Activated T-cell treated with anti-CD3 and anti-CD28 coated beads for 24 hours (primary cell): ENCODE measurements at places on chromosomes 12 and 14.

- no peak for DNase-seq
Measured at GRCh38 chr14:54338696-54339317, 58.0 kb upstream of the CDKN3 start.

- no peak for DNase-seq
Measured at GRCh38 chr12:1318327-1319031, 275.9 kb downstream of the FBXL14 start.

- DNase-seq: no peak
Measured at GRCh38 chr14:57574617-57575288, 81.1 kb upstream of the CCDC198 start.

- DNase-seq: no peak
Measured at GRCh38 chr12:116677202-116677661, 60.6 kb downstream of the SPRING1 start.

- no peak for DNase-seq
Measured at GRCh38 chr14:73613419-73613963, 1.2 kb downstream of the ACOT6 start.

GRCh38 chr12:57940052-57940914 lies 1.1 kb upstream of the ATP23 start:
- no peak for DNase-seq

DNA sequence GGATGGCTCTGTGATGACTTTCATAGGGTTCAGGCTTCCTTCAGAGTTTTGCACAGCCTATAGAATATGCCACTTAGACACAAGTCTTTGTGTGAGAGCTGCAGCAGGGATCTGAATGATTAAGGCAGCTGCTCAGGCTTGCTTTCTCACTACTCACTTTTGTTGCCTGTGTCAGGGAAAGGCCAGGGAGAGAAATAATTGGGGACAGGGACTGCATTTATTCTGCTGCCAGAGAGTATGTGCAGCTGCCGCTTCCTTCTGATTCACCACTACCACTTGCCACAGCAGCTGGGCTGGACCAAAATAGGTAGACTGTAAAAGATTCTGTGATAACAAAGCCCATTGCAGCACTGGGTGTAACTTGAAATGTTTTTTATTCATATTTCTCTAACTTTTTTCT lies 49.7 kb downstream of the TRMT5 start:
- no peak for DNase-seq

DNA sequence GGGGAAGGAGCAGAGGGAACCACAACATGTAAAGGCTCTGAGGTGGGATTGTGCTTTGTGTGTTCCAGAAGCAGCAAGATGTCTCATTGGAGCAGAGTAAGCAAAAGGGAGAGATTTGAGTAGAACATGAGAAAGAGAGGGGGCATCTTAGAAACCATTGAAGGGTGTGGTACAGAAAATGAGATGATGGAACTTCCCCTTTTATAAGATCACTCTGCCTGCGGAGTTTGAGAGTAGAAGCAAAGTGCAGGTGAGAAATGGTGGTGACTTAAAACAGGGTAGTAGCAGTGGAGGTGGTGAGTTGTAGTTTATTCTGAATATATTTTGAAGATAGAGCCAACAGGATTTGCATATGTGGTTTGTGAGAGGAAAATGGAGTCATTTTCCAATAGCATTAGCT lies 56.0 kb downstream of the FBXO34 start:
- no peak for DNase-seq

GRCh38 chr12:100348657-100349454 lies 8.0 kb upstream of the SLC17A8 start:
- DNase-seq: no peak

DNA sequence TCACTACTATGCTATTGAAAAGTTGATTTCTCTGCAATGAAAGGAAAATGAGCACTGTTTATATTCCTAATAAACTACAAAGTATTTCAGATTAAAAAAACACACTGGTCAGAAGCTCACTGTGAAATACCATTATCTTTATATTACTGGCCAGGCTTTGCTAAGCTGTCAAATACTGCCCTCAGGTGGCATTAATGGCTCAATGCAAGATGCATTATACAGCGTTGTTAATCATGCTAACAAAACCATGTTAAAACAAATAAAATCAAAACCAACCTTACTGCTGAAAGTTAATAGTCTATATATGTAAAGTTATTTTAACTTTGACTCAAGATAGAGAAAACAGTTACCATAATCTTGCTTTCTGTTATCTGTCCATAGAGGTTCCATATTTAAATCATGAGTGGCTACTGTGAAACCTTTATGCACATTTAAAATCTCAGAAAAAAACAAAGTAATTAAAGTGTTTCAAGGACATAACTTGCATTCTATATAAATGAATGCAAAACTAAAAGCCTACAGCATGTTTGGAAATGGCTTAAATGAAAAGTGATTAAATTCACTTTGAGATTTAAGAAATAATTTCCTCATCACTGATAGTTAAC lies 121.7 kb downstream of the RALGAPA1 start:
- no peak for DNase-seq

DNA sequence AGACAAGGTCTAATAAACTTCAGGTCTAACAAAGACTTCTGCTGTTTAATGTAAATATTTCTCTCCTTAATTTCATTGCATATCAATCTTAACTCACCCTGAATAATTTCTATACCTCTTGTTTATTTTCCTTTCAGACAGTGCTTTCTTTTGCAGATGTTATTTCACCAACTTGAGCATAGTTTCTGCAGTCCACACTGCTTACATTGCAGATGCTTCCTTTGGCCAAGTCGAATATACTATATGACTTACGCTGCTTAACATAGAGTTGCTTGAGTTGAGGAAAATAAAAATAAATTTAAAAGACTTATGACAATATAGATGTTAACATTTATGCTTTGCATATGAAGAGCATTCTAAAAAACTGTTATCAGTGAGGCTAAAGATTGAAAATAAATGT lies 217.7 kb downstream of the PTPRO start:
- no peak for DNase-seq

DNA sequence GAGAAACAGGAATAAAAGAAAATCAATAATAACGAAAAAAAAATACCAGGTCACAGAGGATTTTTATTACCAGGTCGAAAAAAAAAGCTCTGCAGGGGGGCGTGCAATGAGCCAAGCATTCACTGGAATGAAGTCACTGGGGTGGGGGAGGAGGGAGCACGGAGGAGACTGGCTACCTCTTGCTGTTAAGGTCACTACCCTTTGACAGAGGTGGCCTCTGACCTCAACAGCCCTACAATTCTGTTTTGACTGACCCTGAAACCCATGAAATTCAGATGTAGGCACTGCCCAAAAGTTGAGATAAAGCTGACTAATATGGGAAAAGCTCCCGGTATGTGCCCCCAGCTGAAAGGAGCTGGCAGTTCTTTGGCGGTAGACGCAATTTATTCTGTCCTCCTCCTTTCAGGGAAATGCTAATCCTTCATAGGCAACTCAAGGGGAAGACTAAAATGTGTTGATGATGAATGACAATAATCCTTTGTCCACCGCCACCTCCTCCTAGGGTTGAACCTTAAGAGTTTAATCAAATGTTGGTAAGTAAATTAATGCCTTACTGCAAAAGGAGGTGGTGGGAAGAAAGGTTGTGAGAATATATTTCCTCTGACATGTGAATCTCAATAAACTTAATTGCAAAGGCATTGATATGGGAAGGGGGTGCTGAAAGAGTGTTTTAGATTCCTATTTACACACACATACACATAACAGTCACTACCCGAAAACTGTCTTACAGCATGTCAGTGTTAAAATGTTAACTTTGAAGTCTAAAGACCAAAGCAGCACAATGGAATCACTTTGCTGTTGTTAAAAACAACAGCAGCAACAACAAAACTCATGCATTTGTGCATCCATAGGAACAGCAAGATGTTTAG lies 6.3 kb upstream of the RIC8B start:
- no peak for DNase-seq

DNA sequence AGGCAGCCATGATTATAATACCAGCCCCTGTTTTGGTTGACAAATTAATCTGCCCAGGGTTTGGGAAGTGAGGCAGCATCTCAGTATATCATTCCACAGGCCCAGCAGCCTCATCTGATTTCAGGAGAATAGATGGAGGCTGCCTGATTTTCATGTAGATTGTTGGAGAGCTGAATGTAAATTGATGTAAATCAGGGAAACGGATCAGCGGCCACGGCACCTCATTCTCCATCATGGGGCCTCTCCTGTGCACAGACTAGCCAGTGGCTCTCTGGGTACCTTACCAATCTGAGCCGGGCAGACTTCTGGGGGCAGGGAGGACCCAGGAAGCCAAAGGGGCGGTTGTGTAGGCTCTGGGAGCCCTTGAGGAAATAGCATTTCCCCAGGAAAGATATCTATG lies 63.7 kb upstream of the GSC start:
- no peak for DNase-seq

GRCh38 chr14:23863836-23864235 lies 89.7 kb upstream of the DHRS4 start:
- DNase-seq: no peak

DNA sequence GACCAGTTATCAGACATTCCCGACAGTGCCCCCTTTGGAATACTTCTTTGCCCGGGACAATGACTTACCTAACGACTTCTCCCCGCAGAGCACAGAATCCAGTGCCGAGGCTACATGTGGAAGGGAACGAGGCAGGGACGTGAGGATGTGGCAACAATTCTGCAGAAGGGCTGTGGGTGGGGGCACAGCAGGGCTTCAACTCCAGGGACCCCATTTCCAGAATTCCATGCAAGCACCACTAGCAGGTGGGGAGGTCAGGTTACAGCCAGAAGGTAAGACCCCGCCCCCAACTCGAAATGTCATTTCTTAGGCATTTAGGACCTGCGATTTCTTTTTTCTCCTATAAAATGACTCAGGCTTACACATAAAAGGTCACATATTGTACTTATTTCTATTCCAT lies 207.9 kb downstream of the TMEM132C start:
- DNase-seq: no peak

- DNase-seq: no peak
Measured at GRCh38 chr14:68111853-68112270, 292.3 kb downstream of the RAD51B start.

GRCh38 chr12:94244165-94245133 lies 96.1 kb downstream of the PLXNC1 start:
- DNase-seq: peak; percentile 20

DNA sequence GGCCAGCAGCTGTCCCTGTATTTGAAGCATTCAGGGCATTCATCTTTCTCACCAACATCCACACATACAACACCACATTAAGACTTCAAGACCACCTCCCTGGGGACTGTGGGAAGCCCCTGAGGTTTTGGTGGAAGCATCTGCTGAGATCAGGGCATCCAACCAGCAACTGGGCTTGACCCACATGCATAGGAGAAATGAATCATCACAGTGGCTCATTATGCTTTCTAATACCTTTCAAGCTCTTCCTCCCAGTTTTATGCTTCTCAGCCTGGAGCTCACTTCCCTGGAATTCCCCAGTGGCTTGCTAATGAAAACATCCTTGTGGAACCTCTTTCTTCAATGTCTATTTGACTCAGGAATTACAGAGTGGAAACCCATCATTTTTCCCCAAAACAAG lies 21.4 kb upstream of the CMKLR1 start:
- no peak for DNase-seq

GRCh38 chr12:26527682-26528081 lies 305.3 kb downstream of the ITPR2 start:
- no peak for DNase-seq

GRCh38 chr14:105139212-105139825 lies 29.3 kb downstream of the JAG2 start:
- DNase-seq: no peak

- DNase-seq: no peak
Measured at GRCh38 chr14:103434868-103435442, 49.7 kb downstream of the MARK3 start.

DNA sequence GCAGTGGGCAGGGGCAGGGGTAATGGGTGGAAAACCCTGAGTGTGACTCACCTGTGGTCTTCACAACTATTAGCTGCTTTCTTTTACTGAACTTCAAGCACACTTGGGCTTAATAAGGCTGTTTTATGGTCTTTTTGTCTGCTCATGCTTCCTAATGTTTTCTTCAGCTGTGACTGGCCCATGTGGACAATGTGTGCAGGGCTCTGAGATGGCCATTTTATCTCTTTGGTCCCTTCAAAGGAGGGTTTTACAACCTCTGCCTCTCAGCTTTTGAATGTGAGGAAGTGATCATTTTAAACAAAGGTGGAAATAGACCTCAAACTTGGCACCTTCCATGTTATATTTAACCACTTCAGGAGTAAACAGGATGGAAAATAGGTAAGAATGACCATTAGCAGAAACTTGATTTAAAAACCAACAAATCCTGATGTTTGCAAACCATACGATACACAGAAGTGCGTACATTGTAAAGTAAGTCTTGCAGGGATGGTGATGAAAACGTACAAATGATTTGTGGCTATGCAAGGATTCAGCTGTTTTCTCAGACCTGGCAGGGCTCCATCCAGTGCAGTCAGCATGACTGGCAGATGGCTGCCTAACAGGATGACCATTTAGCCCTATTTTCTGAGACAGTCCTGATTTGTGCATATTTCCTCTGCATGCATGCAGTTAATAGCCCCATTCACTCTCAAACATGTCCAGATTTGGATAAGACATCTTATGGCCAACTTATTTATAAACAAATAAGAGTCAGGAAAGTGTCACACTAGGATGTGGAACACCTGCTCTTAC lies 103.2 kb downstream of the SLC38A4 start:
- DNase-seq: no peak

GRCh38 chr12:55445357-55445756 lies 1.5 kb downstream of the OR6C2 start:
- no peak for DNase-seq

DNA sequence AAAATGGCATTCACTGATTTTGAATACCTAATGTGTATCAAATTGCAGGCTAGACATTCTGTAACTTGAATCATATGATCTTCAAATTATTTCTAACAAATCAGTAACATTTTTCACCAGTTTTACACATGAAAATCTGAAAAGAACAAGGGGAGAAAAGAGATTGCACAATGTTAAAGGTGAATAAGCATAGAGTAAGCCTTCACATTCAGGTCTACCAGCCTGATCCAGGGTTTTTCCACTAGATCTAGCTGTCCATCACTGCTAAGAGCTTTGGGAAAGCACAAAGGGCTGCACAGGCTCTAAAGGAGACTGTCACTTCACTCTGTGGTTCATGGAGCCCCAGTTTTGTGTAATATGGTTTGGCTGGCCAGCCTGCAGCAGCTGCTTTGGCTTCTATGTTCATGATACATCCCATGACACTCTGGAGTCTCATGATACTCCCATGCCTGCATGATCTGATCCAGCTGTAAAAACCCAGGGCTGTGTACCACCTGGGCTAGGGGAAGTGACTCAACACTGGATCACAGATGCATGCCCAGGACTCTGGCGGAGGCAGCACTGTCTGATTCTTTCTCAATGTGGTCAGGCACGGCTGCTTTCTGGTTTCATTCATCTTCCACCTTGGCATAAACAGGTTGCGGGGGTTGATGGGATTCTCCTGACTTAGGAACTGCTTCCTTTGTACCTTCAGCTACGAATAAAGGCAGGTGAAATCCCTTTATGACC lies 859.7 kb downstream of the GALC start:
- DNase-seq: no peak
